ENCODE measurements at places on chromosomes 1 and 21. TPM values are rescaled to one million over a fixed set of nuclear protein-coding genes. Genes with fewer than 3 reads are reported as not detected.
A peak's percentile ranks its signal among the peaks of the same experiment; 100 is the strongest.

DNA sequence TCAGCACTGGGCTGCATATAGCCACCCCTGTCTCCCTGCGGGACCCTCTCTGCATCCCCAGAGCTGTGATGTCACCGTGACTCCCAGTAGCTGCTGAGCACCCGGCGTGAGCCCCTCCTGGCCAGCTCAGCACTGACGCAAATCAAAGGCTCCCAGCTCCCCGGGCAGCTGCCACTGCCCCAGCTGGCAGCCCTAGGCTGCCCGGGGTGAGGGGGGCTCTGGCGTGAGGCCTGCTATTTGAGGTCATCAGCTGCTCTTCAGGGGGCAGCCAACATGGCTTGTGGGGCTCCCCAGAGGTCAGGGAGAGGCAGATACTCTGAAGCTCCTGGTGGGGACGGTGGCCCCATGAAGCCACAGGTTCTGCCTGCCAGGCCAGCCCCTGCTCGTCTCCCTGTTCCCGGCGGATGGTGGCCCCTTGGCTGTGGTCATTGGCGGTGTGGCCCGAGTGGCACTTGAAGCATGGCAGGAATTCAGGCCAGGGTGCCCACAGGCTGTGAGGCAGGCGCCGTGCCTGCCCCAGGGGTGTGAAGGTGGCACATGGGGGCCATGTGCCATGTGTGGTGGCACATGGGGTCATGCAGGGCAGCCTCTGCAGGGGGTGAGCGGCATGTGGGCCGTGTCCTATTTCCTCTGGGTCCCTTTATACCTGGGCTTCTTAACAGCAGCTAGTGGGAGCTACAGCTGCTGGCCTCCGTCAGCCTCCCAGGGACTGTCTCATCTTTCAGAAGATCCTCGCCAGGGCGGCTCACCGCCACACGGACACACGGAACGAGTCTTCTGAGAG, 85.4 kb downstream of the SIK1 start:
- ATAC-seq: no peak

GRCh38 chr1:162025541-162025940, 1.9 kb upstream of the OLFML2B start:
- no peak for ATAC-seq

GRCh38 chr1:174800216-174800851, 199.4 kb upstream of the CACYBP start:
- peak; percentile 2 for ATAC-seq

The MYBPH gene
- total RNA-seq: 0.15 TPM

DNA sequence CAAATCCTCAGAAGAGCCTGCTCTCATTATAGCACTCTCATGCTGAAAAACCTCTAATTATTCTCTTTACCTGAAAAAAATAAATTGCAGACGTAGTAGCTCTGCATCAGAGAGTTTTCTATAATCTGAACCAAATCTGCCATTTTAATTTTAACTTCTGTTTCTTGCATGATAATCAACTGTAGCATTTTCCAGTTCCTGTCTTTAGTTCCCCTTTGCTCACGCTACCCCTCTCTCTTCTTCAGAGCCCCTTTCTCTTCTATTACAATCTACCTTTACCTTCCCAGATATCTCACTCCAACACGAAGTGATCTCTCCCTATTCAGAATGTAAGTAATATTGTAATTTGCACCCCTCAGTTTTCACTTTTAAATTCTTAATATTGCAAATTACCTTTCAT, 31.4 kb downstream of the FMO1 start:
- no peak for ATAC-seq

The S100A9 gene
- not detected for total RNA-seq

GRCh38 chr1:167723707-167724323, 2.0 kb downstream of the MPZL1 start:
- no peak for ATAC-seq

GRCh38 chr1:197813741-197814140, 38.5 kb upstream of the DENND1B start:
- no peak for ATAC-seq

All from motor neuron (in vitro differentiated cells).